ENCODE measurements at places on chromosomes 5 and 9.

DNA sequence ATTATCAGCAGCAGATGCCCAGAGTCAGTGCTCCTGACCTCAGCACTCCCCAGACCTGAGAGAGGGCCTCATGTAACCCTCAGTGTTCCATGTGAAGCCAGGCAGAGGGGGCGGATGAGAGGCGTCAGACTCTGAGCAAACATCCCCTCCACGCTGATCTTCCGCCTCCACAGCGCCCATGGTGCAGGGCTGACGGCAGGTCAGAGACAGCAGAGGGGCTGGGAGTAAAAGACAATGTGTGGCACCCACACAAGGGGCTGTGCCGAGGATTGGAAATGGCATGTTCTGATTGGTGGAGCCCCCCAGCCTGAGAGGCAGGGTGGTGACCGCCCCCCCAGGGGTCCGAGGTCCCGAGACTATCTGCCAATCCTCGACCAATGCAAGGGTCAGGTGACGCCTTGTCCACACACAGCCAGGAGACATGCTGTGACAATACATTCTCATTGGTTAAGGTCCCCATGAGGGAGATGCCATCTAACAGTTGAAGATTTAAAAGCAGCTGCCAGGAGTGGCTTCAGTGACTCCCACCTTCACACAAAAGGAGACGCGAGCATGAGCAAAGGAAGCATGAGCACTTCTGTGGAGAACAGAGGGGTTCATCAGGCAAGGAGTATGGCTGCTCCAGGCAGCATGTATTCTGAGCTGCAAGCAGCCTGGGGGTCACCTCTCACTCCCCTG is 19.3 kb upstream of the SLC25A51 start:
- no peak for DNase-seq

- DNase-seq, result no peak
Observed at GRCh38 chr5:135030956-135031812, 2.8 kb downstream of the PITX1 start.

DNA sequence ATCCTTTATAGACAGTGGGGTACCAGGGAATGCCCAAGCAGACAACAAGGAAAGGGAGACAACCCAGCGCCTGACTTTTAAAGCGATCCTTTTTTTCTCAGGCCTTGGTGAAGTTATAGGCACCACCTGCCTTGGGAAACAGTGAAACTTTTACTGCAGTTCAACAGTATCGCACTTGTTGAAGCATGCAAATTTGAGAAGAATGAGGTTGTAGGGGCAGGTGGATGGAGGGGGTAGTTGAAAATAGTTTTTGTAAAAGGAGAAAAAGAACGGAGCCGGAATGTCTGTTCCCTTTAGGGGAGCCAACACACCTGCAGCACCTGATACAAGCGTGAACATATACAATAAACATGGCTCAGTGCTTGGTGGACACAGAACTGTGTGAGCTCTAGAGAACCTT is 190.2 kb upstream of the NR3C1 start:
- no peak for DNase-seq

- peak; percentile 5 for DNase-seq
Observed at GRCh38 chr5:151659001-151659754, 27.5 kb downstream of the SPARC start.

GRCh38 chr5:18099261-18099660 is 465.0 kb downstream of the TAF11L14 start:
- DNase-seq, result no peak

Data from esophagus squamous epithelium (tissue), 5 donors.